ENCODE measurements at places on chromosomes 1 and 21.

GRCh38 chr1:201842472-201843027 lies 13.6 kb downstream of the IPO9 start:
- peak; percentile 19 for DNase-seq

DNA sequence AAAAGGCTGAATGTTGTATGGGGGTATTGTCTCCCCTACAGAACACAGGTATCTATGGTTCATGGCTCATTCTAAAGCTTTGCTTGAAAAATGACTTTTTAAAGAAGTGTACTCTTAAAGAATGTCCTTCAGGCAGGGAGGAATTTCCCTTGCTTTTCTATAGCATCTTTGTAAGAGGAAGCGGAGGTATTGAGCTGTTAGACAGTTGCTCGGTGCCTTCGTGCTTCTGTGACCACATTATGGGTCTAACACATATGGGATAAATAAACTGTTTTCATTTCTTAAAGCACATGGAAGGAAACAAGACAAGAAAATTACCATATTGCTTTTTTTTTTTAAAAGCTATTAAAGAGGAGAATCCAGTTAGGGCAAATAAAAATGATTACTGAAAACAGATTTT lies 182.9 kb downstream of the NTNG1 start:
- DNase-seq: no peak

DNA sequence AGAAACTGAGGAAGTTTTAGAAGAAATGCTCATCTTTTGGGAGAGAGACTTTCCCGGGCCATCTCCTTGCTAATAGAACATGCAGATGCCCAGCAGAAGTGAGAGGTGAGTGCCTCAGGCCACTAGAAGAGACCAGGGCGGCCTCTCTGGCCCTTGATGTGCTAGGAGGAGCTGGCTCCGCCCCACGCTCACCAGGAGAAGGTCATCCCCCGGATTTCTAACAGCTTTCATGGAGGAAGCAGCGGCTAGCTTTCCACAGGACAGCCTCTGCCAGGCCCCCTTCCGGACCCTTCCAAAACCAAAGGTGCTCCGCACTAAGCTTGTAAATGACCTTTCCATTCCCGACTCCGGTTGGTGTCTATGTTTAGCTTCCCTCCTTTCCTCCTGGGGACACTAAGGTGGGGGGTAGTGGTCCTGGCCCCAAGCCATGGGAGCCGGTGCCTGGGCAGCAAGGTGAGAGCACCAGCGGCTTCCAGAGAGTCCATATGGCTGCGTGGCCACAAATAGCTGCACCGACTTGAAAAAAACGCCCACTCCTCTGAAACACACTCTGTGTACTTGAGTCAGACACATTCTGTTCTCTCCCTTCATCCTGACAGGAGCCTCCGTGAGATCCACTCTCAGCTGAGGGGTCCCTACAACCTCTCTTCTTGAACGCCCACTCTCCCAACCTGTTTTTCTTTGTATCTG lies 249.9 kb downstream of the TNR start:
- no peak for DNase-seq

DNA sequence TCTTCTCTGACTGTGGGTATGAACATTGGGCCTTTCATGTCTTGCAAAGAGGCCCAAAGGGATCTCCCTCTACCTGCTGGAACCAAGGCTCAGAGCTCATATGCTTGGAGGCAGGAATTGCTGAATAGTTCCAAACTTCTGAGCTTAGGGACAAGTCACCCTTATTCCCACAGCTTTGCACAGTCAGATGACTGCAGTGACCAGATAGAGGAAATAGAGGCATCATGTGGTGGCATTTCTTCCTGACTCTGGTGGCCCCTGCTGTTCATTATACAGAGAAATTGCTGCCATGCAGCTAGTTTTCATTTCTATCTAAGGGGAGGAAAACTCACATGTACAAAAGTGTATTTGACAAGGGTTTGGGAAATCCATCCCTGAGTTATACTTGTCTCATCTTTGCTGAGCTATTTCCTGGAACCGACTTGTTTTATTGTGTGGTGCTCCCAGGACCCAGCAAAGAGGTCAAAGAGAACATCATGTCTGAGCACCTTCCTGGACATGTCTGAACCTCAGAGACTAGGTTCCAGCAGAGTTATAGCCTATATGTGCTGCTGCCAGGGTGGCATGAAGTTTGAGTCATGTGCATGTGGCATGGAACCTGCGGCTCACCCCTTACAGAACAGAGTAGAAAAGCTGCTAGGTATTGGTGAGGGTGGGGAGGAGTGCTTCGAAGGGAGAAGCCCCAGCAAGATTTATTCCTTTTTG lies 131.2 kb downstream of the PIK3R3 start:
- no peak for DNase-seq

DNA sequence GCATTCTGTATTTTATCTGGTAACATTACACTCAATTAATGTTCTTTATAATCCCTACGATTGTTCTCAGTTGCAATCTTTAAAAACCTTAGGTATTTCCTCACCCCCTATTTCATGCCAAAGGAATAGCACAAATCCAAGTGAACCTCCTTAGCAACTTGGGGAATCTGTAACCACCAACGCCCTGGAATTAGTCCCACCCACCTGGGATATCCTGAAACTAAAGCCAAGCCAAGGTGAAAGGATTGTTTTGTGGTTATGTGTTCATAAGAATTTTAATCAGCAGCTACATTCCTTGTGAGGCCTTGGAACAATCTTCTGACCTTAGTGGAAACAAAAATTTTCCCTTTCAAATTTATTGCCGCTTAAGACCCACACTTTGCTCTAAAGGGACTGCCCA lies 908.7 kb downstream of the TTLL7 start:
- DNase-seq: no peak

- DNase-seq: no peak
These were observed 45.2 kb downstream of the EPRS1 start for GRCh38 chr1:220001095-220001501.

- DNase-seq: no peak
These were observed 4.8 kb upstream of the TDRD10 start for GRCh38 chr1:154497026-154497806.

GRCh38 chr1:171127501-171127900 lies 36.8 kb downstream of the FMO3 start:
- DNase-seq: peak; percentile 58

GRCh38 chr21:27425172-27425571 lies 458.3 kb upstream of the ADAMTS5 start:
- DNase-seq: no peak

- no peak for DNase-seq
These were observed 306.6 kb downstream of the MRPL39 start for GRCh38 chr21:25300632-25301031.

GRCh38 chr1:211037095-211037494 lies 96.9 kb downstream of the KCNH1 start:
- peak; percentile 82 for DNase-seq

GRCh38 chr21:27719226-27719625 lies 752.3 kb upstream of the ADAMTS5 start:
- DNase-seq: no peak

DNA sequence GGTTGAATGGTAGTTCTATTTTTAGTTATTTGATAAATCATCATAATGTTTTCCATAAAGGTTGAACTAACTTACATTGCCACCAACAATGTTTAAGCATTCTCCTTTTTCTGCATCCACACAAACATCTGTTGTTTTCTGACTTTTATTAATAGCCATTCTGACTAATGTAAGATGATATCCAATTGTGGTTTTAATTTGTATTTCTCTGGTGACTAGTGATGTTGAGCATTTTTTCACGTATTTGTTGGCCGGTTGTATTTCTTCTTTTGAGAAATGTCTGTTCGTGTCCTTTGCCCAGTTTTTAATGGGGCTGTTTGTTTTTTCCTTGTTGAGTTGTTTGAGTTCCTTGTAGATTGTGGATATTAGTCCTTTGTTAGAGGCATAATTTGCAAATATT lies 24.6 kb upstream of the SLC35F3 start:
- no peak for DNase-seq

GRCh38 chr1:86227026-86227425 lies 70.5 kb upstream of the COL24A1 start:
- DNase-seq: no peak

- DNase-seq: peak; percentile 42
These were observed 117.5 kb downstream of the NAV1 start for GRCh38 chr1:201656311-201657032.

DNA sequence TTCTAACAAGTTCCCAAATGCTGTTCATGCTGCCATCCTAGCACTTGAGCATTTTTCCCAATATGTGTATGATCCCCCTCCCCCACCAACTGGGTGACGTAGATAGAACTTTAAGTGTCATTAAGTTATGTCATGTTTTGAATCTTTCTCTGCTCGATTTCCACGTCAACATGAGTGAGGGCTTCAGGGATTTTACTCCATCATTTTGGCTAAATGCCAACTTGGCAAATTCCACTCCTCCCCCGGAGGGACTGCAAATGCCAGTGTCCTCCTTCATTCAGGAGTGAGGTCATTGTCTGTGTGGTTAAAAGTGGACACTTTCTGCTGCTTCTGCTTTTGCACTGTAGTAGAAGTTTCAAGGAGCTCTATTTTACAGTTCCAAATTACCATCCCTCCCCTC lies 201.7 kb downstream of the FGGY start:
- peak; percentile 39 for DNase-seq

- no peak for DNase-seq
These were observed 909.1 kb downstream of the NCAM2 start for GRCh38 chr21:21907271-21907670.

DNA sequence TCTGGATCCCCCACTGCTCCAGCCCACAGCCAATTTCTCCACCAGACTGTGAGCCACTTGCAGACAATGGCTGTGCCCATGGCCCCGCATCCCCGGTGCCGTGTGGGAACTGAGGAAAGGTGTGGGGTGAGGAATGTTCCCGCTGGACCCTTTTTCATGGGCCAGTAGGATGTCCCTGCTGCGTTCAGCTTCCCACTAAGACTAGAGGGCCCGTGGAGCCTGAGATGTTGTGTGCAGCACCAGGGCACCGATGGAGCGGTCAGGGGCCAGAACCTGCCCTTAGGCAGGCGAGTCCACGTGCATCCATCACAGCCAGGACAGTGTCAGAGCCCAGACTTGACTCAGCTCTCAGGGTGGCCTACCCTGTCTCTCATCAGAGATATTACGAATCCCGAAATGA lies 105.7 kb upstream of the COL6A1 start:
- DNase-seq: no peak

DNA sequence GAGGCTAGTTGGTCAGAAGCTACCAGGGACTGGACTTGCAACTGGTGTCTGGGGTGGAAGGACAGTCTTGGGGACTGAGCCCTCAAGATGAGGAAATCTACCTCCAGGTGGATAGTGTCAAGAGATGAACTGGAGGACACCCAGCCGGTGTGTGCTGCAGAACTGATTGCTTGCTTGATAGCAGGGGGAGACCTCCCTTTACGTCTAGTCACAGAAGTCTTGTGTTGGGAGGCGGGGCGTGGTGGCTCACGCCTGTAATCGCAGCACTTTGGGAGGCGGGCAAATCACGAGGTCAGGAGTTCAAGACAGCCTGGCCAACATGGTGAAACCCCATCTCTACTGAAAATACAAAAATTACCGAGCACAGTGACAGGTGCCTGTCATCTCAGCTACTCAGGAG lies 4.9 kb downstream of the RCC2 start:
- no peak for DNase-seq

GRCh38 chr1:207578796-207579435 lies 66.0 kb upstream of the CR1L start:
- no peak for DNase-seq

- DNase-seq: no peak
These were observed 66.2 kb downstream of the COQ8A start for GRCh38 chr1:227006226-227006796.

- no peak for DNase-seq
These were observed 52.2 kb upstream of the ARTN start for GRCh38 chr1:43881415-43881814.

DNA sequence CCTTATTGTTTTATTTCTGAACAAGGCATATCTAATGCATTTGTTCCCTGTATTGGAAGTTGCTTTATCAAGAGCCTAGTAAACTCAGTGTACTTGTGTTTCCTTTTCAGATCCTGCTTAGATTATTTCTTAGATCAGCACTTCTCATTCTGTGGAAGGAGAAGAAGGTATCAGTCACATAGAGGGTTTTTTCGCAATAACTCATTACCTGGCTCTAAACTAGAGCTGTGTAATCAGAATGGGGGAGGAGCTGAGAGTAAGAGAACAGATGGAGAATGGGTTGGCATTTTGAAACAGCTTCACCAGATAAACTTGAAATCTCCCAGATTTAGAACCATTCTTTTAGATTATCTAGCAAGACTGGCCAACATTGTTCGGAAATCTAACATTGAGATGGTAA lies 11.0 kb downstream of the AHCYL1 start:
- no peak for DNase-seq

DNA sequence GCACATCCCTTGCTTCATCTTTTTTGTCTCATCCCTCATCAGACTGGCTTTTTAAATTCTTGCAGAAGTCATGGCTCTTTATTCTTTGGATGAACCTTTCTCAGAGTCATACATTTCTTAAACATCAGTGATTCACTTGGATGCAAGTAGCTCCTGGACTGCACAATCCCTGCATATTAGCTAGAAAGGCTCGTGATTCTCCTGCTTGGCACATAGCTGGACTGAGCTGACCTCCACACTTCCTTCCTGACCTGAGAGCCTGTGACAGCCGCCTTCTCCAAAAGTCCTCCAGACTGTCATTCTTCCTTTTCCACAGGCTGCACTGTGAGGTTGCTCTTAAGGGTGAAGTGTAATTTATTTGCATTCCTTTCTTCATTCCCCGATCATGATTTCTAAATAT lies 109.4 kb downstream of the RGL1 start:
- DNase-seq: peak; percentile 30

DNA sequence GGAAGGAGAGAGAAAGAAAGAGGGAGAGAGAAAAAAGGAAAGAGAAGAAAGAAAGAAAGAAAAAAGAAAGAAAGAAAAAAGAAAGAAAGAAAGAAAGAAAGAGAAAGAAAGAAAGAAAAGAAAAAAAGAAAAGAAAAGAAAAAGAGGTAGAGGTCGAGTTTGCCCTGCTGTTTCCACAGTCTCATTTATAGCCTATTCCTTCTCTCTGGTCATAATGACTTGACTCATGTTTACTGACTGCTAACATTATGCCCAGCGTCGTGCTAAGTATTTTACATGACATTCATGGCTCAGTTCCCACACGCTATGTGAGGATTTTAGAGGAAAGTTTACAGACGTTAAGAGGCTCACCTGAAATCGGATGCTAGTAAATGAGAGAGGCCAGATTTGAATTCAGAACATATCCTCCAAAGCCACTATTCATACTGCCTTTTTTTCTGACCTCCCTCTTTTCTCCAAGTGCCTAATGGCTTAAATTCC lies 263.0 kb downstream of the TNR start:
- DNase-seq: no peak

GRCh38 chr1:34361121-34361520 lies 184.4 kb downstream of the C1orf94 start:
- no peak for DNase-seq

DNA sequence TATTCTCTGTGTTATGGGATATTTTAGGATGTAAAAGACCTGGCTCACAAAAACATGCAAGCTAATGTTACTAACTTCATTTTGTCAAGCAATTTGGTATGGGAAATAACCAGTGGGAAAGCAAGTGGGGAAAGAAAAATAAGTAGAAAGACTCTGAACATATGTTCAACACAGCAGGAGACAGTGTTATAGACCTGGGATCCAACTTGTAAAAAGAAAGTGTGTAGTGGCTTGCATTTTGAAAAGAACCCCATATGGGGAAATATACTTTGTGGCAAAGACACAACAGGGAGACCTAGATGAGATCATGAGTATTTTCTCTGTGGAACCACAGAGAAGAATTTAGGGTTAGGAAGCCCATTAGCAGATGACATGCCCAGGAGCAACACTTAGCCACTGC lies 212.7 kb upstream of the NRIP1 start:
- no peak for DNase-seq

- no peak for DNase-seq
These were observed 7.9 kb upstream of the CLDN14 start for GRCh38 chr21:36487641-36488307.

GRCh38 chr1:11307852-11308251 lies 34.9 kb downstream of the UBIAD1 start:
- no peak for DNase-seq
